Retina (tissue), 1 donor: ENCODE measurements at places on chromosomes 6 and 20.

GRCh38 chr20:32743237-32744112 lies at the start of gene COMMD7:
TSS of gene COMMD7 (minus strand) at chr20:32743467. CDS start at chr20:32743391, 76 bp downstream.
- DNase-seq, result peak; percentile 68

DNA sequence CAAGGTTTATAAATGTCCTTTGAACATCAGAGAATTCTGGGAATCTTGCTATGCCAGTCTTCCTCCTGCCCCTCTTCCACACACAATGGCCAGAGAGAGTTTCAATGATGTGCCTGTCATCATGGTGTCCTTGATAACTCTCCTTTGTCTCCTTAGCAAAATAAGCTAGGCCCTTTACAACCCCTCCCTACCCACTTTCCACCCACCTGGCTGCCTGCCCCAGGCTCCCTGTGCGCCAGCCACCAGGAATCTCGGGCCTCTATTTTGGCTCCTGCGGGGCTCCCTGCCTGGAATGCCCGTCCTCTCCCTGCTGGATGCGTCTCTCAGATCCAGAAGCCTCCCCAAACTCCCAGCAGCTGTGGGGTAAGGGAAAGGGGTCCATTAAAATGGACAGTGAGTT lies 60.9 kb downstream of the NCR2 start:
- DNase-seq, result no peak

DNA sequence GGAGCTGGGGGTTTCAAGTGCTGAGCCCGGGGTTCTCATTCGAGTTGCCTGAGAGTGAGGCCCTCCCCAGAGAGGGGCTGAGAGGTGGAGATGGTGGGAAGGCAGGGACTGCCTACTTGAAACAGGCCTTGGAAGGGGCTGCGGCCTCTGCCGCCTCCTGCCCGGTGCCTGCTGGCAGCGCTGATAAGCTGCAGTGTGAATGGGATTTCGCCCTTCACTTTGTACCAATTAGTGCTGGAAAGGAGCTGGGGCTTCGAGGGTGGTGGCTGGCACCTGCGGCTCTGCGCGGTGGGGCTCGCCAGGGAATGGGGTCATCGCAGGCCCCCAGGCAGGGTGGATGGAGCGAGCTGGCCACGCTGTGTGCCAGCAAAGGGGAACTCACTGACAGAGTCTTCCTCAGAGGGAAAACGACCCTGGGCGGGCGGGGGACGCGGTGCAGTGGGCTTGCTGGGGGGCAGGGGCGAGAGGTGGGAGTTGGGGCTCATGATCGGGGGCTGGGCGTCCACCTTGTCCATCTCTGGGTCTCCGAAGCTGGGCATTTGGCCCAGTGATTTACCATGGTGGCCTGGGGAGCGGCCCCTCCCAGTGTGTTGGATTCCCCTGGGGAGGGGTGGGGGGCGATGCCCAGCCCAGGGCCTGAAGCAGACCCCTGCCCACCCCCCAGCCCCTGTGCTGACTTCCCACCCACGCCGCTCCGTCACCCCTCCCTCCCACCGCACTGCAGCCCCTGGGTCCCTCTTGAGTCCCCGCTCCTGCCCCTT lies 22.9 kb downstream of the COL20A1 start:
- peak; percentile 65 for DNase-seq

DNA sequence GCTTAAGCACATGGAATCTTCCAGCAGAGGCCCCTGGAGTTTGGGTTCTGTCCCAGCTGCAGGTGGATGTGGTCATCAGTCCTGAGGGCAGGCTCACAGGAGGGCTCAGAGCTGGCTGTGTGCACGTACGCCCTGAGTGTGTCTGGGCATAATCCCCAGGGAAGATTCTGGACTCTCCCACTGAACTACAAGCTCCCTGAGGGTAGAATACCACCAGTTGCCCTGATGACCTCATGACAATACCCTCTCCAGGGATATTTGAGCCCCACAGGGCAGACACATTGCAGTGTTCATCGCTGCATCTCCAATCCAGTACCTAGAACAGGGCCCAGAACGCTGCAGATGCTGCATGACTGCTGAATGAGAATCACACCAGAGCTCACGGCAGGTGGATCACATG lies 92.5 kb downstream of the BMP7 start:
- no peak for DNase-seq

GRCh38 chr6:117262799-117263198 lies 2.6 kb upstream of the VGLL2 start:
- DNase-seq, result peak; percentile 46

GRCh38 chr6:38495518-38495917 lies 144.2 kb downstream of the BTBD9 start:
- DNase-seq, result no peak

GRCh38 chr20:6595704-6596103 lies 171.8 kb upstream of the BMP2 start:
- DNase-seq, result no peak

- no peak for DNase-seq
These were observed 200.3 kb upstream of the SIM1 start for GRCh38 chr6:100665041-100665380.

GRCh38 chr6:11428371-11428770 lies 109.2 kb upstream of the TMEM170B start:
- no peak for DNase-seq

DNA sequence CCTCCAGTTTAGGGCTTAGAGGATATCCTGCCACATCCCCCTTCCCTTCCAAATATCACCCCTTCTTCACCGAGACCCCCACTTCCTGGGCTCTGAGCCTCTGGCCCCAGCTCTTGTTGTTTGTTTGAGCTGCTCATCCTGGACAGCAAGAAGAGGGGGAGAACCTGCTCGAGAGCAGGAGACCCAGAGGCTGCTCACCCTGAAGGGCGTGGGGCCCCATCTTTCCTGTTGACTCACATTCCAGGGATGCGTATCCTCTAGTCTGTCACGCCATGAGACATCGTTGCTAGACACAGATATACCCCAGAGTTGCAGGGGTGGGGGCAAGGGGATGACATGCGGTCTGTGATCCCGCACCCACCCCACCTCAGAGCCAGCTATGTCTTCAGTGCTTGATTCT lies 5.7 kb upstream of the TNXB start:
- DNase-seq, result no peak

GRCh38 chr6:56821005-56821432 lies 133.9 kb upstream of the BEND6 start:
- DNase-seq, result no peak

GRCh38 chr6:134047673-134048072 lies 4.8 kb downstream of the SLC2A12 start:
- no peak for DNase-seq

GRCh38 chr6:39432330-39433025 lies 110.0 kb upstream of the KCNK16 start:
- no peak for DNase-seq

DNA sequence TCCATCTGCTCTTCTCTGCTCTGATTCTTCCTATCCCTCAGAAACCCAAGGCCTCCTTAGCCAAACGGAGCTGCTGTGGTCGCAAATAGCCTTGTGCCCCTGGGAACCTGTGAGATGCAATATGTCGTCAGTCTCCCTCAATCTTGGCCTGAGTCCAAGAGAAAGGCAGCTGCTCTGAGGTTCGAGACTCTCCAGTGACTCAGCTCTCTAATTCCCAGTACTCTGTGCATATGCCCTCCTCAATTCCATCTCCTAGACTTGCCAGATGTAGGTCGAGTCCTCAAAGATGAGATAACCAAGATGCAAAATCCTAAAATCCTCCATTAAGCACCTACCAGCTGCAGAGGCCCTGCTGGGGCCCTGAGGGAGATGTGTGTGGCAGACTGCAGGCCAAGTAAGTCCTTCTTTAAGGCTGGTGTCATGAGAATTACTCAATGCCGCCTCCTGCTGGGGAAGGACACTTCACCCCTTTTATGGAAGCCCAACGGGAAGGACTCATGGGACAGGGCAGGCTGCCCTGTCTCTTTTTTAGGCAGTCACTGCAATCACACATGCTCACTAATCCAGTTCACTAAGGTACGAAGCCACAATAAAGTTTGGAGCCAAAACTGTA lies 28.5 kb downstream of the C6orf15 start:
- no peak for DNase-seq

GRCh38 chr6:33452496-33452895 lies 1.9 kb upstream of the ZBTB9 start:
- DNase-seq, result no peak

GRCh38 chr20:44186674-44187053 lies 324 bp downstream of the JPH2 start:
- peak; percentile 40 for DNase-seq

GRCh38 chr6:110068592-110068967 lies 90.5 kb downstream of the GPR6 start:
- DNase-seq, result no peak

DNA sequence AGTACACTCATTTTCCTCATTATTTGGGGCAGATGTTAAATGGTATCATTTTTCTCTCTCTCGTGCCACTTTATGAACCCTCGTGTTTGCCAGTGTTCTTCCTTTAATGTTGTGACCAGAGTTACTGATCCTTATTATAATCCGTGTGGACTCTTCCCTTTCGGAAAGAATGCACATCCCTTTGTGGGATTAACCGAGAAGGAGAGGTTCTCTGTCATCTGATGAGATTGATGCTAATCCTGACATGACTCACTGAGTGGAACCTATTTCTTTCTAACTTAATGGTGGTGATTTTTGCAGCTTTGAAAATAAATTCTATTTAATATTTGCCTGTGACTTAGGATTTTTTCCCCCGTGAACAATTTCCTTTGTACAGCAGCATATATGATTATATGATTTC lies 300.0 kb upstream of the MAN1A1 start:
- DNase-seq, result no peak

- DNase-seq, result peak; percentile 38
These were observed 851.0 kb upstream of the EPHA7 start for GRCh38 chr6:94270091-94270948.

DNA sequence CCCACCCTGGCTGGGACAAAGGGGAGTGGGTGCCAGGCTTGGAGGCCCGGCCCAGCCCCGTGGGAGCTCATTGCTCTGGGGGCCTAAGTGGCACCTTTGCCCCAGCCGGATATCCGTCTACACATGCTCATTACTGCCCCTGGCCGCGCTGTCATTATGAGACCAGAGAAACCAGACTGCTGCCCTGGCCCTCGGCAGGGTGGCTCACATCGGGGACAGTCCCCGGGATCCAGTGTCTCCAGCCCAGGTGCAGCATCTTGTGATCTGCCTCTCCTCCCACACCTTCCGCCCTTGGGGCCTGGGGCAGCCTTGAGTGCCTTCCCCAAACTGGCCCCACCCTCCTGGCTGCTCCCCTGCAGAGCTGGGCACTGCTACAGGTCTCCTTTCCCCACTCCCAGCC lies 4.9 kb downstream of the SRMS start:
- DNase-seq, result no peak

GRCh38 chr20:54197621-54198604 lies 10.0 kb upstream of the PFDN4 start:
- no peak for DNase-seq

DNA sequence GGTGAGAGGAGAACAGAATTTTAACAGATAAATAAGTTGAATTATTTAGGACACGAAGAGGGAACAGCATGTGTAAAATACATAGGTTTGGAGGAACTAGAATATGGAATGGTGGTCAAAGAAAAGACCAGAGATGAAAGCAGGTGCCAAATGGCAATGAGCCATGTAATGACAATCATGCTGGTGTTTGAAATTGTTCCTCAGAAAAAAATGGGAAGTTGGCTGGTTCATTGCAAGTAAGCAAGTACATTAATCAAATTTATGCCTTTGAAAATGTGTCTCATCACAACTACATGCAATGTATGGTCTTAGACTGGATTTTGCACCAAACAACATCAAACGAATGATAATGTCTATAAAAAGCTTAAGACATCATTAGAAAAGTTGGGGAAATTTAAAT lies 83.3 kb downstream of the SPTLC3 start:
- DNase-seq, result no peak

GRCh38 chr6:170193326-170193821 lies 97.5 kb downstream of the DLL1 start:
- DNase-seq, result no peak

- DNase-seq, result no peak
These were observed 24.7 kb upstream of the PYGB start for GRCh38 chr20:25223179-25223661.

GRCh38 chr20:40980106-40980827 lies 48.4 kb upstream of the TOP1 start:
- DNase-seq, result no peak

GRCh38 chr20:15071085-15071808 lies 733.8 kb upstream of the FLRT3 start:
- no peak for DNase-seq
